ENCODE measurements at places on chromosomes 12 and 14.

DNA sequence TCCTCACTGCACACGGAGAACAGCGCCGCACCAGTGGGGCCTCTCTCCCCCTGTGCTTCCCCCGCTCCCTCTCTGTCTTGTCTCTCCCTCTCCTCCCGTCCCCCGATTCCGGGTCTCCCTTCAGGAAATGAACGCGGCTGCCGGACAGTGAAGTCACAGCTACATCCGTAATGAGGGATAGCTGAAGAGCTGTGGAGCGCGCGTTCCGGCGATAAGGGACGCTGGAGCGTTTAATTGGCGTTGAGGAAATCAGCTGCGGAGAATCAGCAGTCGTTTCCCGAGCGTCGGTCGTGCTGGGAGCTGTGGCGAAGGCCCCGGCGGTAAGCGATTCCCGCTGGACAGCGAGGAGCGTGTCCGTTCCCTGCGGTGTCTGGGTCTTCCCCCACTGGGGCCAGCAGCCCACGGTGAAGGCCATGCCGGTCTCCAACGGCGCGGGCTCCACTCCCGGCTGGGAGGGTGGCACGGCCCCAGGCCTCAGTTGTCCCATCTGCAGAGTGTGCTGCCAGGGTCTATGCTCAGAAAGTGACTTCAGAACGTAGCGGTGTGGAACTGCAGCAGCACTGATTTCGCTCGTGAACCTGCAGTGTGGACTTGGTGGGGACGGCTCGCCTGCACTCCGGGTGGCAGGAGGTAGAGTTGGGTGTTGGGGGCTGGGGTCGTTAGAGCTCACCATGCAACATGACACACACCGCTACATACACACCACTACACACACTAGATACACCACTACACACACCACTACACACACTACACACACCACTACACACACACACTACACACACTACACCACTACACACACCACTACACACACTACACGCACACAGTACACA is 10.9 kb downstream of the NOC4L start:
- DNase-seq: no peak

DNA sequence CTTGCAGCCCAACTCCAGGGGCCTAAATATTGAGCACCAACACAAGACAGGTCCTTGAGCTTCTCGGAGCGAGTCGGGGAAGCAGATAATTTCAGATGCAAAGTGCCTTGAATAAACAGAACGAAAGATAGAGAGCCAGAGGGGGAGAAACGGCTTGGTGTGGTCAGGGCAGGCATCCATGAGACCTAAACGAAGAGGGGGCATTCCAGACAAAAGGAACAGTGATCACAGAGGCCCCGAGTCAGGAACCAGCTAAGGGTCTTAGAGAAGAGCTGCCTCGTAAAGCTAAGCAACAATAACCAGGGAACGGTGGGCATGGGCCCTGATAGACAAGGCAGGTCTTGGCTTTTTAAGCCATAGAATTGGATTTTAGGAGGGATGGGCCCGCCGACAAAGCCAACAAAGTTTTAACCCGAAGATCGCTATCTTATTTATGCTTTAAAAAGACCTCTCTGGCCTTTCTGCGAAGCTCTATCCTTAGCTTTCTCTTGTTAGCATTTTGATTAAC is 421 bp upstream of the ACADS start:
- DNase-seq: no peak

DNA sequence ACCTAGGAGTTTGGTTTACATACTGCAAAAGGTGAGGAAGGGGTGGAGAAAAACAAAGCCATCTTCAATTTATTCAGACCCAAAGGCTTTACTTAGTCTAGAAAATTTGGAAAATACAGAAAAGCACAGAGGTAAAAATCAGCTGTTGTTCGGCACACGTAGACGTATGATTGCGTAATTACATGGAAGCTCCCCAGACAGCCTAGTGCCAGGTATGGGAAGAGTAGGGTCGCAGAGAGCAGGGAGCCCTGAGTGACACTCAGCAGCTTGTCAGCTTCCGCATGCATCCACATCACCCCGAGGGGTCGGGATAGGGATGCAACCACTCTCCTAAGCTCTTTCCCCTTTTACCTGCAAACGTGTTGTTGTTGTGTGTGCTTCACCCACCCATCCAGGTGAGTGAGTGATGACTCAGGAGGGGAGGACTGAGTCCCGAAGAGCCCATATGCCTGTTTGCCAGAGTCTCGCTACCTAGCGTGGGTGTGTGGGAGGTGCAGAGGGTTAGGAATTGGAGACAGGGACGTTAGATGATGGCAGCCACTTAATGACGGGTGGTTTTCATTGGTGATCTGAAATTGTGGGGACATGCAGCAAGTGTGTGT is 20.1 kb downstream of the PIWIL1 start:
- no peak for DNase-seq

DNA sequence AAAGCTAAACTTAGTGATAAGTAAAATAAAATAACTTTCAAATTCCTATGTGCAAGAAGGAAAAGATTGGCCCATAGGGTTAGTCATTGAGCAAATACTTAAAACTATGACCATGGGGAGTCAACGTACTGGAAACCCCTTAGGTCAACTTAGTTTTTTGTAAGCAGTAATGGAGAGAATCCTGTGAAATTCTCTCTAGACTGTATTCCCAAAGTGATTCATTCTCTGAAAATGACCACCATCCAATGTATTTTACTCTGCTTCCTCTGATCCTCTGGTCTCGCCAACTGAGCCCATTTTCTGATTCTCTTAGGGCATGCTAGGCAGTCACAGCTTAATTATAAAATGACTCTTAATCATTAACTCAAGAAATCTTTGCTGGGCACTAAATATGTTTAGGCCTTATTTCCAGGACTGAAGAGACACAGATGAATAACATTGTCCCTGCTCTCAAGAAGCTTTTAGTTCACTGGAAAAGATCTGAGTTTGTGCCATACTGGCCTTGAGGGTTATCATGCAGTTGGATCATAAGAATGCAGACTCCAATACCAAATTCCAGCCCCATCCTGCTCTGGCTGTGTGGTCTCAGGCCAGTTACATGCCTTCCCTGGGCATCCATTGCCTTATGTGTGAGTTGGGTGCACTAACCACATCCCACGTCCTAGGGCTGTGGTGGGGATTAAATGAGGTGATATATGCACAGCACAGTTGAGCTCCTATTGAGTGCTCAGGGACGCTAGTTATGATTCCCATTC is 732.4 kb downstream of the AACS start:
- peak; percentile 13 for DNase-seq

DNA sequence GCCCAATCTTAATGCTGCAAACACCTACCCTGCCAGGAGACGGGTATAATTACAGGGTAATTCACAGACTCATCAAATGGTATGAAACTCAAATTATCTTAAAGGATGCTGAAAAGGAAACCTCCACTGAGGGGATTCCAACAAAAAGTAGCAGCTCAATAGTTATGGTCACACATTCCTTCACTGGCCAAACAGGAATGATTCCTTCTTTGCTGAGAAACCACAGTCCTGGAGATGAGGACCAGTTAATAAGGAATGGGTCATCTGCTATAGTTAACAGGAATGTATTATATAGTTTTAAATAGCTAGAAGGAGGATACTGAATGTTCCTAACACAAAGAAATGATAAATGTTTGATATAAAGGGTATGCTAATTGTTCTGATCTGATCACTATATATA is 136.9 kb downstream of the STXBP6 start:
- peak; percentile 14 for DNase-seq

DNA sequence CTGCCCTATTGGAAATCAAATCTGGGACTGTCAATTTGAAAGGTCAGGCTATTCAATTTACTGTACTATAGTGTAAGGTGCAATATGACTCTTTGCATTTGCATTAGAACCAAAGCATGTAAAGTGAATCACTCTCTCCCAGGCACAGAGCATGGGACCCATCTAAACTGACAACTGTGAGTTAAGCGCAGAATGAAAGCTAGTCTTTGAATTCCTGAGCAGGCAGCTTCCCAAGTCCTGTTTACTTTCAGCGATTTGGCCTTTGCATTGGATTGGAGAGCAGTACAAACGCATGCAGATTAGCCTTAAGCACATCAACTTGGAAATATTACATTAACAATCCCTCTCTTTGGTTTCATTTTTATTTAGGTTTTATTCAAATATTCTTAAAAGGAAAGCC is 74.6 kb downstream of the RERG start:
- DNase-seq: no peak

DNA sequence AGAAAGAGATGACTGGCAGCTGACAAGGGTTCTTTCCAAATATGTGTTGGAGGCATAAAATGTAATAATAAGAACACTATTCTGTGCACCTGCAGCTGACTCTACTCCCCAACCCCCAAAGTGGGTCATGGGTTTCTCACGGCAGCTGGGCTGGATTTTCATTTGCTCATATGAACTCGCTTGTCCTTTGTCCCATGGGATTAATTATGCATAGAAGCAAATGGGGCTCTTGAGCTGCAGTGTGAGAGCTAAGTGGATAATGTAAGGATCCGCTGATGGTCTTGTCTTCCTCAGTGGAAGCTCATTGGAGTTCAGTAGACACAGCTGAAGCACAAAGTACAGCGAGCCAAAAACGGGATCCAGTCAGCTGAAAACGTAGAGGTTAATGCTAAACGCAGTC is 46.3 kb downstream of the TTC8 start:
- DNase-seq: no peak

- no peak for DNase-seq
These were observed 486.2 kb downstream of the NAV3 start for GRCh38 chr12:78316631-78317468.

- no peak for DNase-seq
These were observed 18.9 kb downstream of the PITPNM2 start for GRCh38 chr12:123131879-123132402.

DNA sequence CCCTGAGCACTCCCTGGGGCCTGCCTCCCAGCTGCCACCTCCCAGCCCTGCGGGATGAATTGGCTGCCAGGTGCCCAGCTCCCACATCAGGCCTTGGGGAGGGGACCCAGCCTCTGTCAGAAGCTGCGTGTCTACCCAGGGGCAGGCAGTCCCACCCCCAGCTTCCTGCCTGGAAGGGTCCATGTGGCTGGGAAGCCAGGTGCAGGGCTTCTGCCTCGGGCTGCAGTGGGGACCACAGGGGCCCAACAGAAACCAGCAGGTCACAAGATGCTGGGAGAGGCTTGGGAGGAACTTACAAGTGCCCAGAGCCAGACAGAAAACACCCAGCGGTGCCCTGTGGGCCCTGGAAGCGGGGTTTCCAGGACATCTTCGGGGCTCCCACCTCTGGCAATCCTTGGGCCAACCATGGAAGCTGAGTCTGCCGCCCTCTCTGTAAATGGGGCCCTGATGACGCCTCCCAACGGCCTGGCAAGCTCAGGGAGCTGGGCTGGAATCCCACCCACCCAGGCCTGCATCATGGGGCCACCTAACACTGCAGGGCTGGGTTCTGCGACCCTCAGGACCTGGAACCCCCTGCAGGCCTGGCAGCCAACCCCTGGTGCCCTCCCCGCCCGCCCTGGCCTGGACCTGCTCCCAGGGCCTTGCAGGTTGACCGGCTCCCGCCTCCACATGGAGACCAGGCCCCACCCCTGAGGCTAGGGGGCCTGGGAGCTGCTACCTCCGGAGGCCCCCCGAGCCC is 36.6 kb downstream of the CCNK start:
- no peak for DNase-seq

- DNase-seq: no peak
These were observed 68.4 kb downstream of the CRACR2A start for GRCh38 chr12:3684449-3685051.

DNA sequence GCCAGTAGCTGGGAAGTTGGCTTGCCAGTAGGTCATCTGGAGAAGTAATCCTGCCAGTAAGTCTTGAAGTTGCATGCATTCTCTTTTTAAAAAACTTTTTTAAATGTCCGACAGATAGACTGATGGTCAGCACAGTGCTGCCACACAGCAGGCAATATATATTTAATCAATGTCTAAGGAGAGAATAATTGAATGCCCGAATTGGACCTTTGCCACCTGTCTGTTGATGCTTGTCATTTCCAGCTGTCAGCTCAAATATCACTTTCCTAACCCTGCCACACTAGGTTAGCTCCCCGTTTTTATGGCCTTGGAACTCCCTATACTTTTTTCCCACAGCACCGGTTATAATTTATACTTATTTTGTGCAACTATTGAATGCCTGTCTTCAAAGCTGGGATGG is 2.1 kb upstream of the SLC15A4 start:
- no peak for DNase-seq

GRCh38 chr12:130764073-130764472 is 48.0 kb upstream of the RIMBP2 start:
- DNase-seq: no peak

GRCh38 chr14:82422230-82422629 is 888.6 kb upstream of the SEL1L start:
- DNase-seq: no peak

DNA sequence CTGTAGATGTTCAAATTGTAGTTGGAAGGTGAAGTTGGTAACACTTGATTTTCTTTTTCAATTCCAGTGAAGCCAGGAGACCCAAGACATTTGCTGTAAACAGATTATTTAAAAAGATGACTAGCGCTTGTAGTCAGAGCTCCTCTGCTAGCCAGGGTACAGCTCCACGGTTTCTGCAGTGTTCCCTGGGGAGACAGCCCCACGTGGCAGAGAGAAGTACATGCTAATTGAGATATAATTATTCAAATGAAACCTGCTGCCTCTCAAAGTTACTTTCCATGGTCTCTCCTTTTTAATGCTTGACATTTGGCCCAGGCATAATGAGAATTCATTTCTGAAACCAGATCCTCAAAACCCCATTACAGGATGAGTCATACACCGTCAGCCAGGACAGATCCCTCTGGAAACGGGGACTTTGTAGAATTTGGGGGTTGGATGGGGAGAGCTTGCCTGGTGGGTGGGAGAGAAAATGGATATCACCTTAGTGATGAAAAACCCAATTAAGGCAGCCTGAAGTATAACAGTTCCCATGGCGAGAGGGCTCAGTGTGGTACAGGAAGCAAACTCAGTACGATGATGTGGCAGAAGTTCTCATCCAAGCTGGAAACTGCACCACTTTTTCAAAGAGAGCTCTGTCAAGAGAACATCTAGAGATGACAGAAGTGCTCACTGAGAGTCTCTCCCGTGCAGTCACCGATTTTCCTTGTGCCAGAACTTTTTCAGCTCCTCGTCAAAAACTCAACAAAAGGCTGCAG is 637.7 kb upstream of the TMEM132C start:
- no peak for DNase-seq

- DNase-seq: no peak
These were observed 4.6 kb upstream of the CEP128 start for GRCh38 chr14:80946187-80946586.

- peak; percentile 82 for DNase-seq
These were observed 127.6 kb upstream of the DAAM1 start for GRCh38 chr14:59060841-59061240.

DNA sequence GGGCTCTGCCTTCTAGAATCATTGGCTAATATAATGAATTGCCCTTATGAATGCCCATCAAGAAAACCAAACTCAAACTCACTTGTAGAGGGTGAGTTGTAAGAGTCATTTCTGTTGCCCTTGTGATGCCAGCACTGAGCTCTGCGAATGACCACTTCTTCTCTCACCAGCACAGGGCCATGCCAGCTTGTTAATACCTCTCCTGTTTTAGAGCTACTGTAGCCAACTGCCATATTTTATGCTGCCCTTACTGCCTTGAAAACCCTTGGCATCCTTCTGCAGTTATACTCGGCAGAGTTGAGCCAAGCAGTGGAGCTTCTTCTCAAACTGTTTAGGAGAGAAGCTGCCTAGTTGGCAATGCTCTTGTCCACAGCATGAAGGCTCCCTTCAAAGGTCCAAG is 8.1 kb downstream of the KRT75 start:
- no peak for DNase-seq

- DNase-seq: no peak
These were observed 479.7 kb downstream of the AACS start for GRCh38 chr12:125544960-125545359.

Data from renal cortical epithelial cell (primary cell).